Stimulated activated CD8-positive, alpha-beta memory T cell treated with anti-CD3 and anti-CD28 coated beads, Interleukin-4, amount 100 ng/mL, for 1 hour (primary cell): ENCODE measurements at places on chromosomes 3 and 15.

GRCh38 chr3:50950591-50950990 lies 275.9 kb downstream of the DOCK3 start:
- no peak for DNase-seq

DNA sequence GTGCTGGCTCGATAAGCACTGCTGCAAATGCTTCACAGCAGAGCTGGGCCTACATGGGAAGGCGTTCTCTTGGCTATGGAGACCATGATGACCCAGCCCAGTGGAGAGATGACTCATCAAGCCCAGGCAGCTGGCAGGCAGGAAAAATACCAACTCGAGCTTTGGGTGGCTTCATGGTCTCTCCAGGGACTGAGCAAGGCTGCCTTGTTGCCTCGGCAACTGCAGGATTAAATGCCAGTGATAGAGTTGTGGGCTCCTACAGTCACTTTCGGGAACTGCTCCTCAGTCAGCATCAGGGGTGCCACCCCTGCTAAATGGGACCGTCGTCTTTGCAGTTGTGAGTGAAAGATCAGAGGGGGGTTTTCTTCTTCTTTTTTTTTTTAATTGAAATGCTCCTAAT lies 54.6 kb upstream of the MYZAP start:
- no peak for DNase-seq

DNA sequence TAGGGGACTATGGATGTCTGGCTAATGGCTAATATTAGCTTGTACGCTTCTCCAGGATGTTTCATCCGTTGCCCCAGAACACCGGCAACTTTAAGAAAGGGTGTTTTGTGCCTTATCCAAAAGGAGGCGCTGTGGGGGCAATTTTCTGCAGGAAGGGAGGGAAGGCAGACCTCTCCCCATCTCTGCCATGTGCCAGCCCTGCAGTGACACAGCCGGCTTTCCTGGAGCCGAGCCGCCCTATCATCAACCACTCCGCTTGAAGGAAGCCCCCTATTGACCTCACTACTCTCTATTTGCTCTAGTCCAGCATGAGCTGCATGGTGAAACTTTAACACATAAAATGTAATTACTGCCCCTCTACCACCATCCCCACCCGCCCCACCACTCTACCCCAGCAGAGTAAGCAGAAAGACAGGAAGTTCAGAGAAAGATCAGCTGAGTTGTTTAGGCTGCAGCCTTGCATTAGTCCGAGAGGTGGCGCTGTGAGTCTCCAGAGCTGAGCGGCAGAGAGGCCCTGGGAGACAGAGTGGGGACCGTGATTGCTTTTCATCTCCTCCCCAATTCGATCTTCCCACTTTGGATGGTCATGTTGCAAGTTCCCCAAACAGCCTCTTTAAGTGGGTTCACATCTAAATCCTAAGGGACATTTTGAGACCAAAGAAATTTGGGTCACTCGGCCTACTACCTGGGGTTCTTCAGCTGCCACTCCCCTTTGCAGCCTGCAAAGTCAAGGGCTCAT lies 24.5 kb upstream of the RAD18 start:
- DNase-seq = peak; percentile 10

- no peak for DNase-seq
Observed at GRCh38 chr3:13879102-13879945, 547 bp downstream of the WNT7A start.

DNA sequence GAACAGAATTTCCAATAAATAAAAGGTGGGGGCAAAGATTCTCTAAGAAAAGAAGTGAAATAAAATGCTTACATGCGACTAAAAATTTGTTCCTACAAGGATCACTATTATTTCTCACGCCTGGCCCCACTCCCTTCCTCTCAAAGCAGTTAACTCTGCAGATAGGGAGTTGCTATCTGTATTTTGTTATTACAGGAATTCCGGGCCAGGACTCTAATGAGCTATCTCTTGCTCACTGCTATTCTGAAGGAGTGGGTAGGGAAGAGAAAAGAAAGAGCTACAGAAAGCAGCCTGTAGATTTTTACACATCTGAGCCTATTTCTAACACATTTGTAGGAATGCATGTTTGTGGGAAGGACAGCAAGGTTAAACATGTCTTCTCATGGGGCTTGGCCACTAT lies 140.4 kb downstream of the PCCB start:
- no peak for DNase-seq

- no peak for DNase-seq
Observed at GRCh38 chr3:196164576-196164975, 46.6 kb downstream of the ZDHHC19 start.

DNA sequence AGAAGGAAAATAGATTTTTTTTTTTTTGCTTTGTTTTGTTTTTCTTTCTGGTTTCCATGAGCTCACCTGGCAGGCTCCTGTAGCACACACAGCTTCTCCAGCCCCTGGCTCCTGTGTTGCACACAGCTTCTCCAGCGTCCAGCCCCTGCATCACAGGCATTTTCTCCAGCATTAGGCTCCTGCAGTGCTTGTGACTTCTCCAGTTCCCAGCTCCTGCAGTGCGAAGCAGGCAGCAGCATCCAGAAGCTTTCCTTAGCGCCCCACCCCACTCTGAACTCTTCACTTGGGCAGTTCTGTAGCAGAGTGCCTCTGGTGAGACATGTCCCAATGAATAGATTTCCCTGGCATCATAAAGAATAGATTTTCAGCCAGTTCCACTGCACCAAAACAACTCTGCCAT lies 5.5 kb upstream of the CCDC39 start:
- DNase-seq = no peak

DNA sequence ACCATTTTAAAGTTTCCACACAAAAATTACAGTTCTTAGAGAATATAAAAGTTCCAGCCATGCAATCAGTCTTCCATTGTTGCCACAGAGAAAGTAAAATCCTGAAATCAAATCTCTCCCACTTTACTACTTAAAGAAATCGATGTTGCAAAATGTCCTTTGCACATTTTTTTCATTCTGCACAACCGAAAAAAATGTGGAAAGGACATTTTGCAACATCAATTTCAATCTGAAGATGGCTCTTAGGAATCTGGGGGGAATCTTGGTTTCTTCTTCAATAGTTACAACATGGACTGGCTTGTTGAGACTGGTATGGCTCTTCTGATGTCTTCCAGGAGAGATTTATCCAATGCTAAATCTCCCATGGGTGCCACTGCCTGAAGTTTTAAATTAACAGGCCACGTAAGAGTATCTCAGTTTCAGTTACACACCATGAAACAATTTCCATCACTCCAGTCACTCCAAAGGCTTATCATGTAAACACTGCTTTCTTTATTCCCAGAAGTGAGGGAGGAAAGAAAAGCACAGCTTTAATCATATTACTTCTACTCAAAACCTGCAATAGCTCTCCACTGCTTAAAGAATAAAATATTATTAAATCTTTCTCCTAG lies 55.8 kb upstream of the CTNNB1 start:
- DNase-seq = no peak

- no peak for DNase-seq
Observed at GRCh38 chr15:101441696-101442095, 47.8 kb downstream of the PCSK6 start.

DNA sequence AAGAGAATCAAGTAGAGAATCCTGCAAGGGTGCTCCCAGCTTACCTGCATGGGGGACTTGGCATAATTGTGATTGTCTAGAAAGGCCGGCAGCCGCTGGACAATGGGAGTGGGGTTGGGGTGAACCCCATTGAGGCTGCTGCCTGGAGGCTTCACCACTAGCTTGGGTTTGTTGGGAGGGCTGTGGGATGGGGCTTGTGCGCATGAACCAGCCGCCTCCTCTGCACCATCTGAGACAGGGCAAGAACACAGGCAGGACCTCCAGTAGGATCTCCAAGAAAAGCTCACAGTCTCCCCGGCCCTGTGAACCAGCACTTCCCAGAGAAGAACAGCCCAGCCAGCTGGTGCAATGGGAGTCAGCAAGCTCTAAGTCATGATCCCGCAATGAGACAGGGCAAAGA lies 39.8 kb downstream of the SEMA3G start:
- no peak for DNase-seq

GRCh38 chr15:74580538-74581350 lies 34.9 kb upstream of the CLK3 start:
- DNase-seq = no peak

DNA sequence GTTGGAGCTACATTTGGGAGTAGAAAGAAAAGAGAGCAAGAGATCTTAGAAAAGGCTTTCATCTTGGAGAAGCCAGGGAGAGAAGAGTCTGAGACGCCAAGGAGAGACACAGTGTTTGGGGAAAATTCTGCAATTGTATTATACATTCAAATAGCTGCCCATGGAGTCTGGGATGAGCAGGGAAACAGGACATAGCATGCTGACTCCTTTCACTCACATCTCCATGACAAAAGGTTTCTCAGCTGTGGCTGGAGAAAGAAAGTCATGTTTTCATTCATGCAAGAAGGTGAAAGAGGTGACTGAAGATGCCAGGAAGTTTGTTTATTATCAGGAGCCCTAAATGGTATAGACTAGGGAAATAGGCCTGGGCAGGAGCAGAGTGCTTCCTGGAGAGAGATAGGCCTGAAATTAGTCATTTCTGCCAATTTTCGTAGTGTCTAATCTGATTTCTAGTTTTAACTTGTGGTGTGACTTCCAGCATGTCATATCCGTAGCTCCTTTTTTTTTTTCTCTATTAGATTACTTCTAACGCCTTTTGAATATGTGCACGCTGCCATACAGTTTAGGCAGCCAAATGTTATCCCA lies 34.1 kb downstream of the ACP3 start:
- DNase-seq = no peak

DNA sequence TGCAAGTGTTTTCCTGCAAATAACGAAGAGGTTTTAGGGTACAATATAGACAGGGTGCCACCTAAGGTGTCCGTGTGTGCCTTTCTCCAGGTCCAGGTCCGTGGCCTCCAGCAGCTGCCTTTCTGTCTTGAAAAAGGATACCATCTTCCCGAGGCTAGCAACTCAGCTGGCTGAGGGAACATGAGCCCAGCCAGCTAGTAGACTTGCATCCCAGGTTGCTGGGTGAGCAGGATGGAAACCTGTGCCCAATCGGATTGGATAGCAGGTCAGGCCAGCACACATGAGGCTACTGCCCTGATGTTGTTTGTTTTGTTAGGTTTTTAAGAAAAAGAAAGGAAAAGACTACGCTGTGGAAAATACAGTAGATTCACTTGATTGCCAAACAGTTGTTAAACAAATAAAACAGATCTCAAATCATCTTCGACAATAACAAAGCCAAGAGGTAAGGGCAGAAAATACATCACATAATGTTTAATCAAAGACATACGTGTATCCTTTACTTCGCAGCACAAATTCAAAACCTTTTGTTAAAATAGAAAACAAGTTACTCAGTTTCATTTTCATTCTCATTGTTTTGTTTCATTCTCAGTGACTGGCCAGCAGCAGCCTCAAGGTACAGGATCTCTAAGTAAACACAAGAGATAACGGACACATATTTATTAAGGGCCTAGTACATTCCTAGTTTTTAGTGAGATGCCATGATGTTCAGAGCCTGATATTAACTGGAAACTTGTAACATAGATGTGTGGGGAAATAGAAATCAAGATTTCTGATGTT lies 661.2 kb upstream of the NR2F2 start:
- DNase-seq = no peak

- no peak for DNase-seq
Observed at GRCh38 chr3:179956416-179956830, 80.3 kb downstream of the PEX5L start.

GRCh38 chr15:31013863-31014607 lies 22.6 kb upstream of the MTMR10 start:
- DNase-seq = no peak

DNA sequence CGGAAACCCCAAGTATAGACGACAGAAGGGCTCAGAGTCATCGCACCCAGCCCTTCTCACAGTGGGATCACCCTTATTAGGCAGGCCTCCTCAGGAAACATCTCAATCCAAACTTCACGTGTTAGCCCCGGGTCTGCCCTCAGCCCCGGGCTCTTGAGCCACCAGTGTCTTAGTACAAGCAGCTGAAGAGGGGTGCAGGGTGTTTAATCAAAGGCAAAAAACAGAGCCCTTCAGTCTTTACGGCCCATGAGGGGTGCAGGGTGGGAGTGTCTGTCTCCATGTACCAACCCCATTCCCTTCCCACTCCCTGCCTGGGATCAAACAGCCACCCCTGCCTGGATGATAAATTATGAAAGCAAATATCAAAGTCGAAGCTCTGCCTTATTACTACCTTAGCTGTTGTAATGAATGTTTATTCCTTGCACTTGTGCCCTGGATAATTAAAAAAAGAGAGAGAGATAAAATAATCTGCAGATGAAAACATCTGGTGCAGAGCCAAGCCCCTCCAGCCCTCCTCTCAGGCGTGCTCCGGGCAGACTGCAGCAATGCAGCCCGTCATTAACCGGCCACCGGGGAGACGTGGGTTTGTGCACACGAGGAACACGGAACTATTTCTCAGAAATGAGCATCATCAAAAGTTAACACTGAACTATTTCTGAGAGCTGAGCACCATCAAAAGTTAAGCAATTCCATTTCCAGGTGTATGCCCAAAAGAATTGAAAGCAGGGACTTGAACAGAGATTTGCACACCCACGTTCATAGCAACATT lies 64.5 kb downstream of the ADAMTS17 start:
- no peak for DNase-seq

DNA sequence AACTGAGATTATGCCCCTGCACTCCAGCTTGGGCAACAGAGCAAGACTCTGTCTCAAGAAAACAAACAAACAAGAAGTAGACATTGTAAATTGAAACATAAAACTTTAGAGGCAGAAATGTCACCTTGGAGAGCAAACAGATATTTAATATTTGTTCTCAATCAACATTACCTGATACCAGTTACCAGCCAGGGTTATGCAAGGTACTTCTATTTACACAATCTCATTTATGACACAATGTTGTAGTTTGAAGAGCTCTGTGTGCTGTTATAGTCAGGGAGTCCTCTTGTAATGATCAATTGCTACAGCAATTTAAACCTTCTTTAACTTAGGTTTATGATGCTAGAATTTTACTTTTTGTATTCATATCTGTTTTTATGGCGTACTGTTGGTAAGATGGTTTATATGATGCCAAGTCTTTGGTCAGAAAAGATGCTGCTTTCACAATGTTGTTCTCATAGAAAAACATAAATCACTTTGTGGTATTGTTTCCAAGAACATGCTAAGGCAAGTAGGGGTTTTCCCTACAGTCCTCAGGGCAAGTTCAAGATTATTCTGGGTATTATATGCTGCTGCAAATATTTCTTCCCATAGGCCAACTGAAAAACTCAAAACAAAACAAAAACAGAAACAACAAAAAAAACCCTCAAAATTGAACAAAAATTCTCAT lies 173.5 kb downstream of the TNIK start:
- no peak for DNase-seq

DNA sequence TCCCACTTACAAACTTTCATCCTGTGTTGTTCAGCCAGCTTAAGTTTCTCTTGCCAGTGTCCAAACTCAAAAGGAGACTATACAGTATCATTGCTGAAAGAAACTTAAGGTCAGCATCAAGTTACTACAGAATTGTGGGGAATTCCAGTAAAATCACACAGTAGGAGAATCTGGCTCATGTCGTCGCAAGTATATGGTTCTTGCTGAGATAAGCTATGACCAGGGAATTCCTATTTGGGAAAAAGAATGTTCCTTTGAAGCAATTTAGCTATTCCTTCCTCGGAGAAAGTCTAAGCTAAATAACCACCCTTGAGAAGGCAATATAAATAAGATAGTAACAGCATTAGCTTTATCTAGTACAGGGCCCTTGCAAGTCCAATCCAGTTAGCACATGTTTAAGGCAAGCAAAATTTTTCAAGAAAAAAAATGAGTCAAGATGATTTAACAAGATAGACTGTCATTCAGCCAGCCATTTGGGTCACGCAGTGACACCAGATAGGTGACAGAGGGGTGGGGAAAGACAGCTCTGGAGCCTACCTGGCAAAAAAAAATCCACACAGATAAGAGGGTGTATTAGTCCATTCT lies 78.2 kb upstream of the THBS1 start:
- DNase-seq = no peak

- DNase-seq = no peak
Observed at GRCh38 chr3:65749066-65749465, 289.7 kb downstream of the MAGI1 start.
